ENCODE measurements at places on chromosomes 3 and 15. TPM values are rescaled to one million over a fixed set of nuclear protein-coding genes. Genes with fewer than 3 reads are reported as not detected.
A peak's percentile ranks its signal among the peaks of the same experiment; 100 is the strongest.

Gene AHSG
- total RNA-seq, result 0.27 TPM

Gene PLCL2
- total RNA-seq, result 54.8 TPM

DNA sequence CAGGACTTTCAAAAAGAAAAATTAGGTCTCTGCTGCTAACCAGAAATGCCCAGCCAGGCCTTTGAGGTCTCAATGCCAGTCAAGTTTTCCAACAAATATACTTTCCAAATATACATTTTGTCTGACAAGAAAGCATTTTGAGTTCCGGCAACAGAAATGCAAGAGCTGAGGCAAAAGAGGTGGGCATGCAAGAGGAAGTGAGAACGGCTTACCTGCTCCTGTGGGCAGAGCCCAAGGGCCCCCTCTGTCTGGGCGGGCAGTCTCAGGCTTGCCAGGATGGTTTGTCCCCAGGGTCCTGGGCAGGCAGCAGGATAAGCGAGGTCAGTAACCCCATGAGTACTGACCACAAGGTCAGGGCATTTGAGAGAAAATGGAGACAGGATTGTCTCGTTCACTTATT, 136.1 kb upstream of the TOPAZ1 start:
- no peak for DNase-seq

- DNase-seq, result no peak
Observed at GRCh38 chr15:57436961-57437360, 60.7 kb downstream of the CGNL1 start.

DNA sequence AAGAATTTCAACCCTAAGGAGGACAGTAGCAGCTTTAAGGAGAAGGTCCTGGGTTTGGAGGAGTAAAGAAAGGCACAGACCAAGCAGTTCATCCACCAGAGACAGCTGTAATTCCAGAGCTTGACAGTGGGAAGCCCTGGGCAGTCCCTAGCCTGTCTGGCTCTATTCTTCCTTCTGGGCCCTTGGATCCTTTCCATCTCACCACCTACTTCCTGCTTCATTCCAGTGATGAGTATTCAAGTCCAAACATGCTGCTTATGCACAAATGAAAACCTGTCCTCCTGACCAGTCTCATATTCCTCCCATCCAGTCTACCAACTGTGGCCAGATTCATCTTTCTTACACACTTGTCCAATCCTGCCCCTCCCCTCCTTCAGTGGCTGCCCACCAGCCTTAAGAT, 171.4 kb downstream of the CNTN3 start:
- no peak for DNase-seq

DNA sequence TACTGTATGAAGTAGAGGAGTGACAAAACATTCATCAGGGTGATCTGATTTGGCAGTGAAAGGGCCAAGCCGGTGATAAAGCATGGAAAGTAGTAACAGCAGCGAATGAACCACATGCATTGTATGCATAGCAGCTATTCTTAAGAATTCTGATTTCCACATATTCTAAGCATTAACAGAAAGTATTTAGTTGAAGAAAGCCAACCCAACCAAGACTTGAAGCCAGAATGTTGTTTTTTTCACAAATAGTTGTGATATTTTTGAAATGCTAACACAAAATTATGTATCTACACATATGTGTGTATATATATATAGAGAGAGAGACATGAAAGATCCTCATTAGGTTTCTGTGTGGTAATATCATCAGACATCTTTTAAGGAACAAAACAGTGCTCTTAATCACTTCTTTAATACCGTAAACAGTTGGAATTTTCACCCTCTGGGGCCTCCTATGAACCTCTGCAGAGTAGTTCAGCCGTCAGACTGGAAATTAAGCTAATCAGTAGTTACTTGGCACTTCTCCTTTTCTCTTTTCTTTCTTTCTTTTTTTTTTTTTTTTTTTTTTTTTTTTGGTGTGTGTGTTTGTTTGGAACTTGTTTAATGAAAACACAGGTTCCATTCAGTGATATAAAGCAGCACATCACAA, 139.6 kb downstream of the CMSS1 start:
- DNase-seq, result no peak

Gene PLSCR1
- 18.5 TPM for total RNA-seq

- DNase-seq, result no peak
Observed at GRCh38 chr3:75303741-75304140, 360.4 kb upstream of the FRG2C start.

- no peak for DNase-seq
Observed at GRCh38 chr3:46130631-46131310, 77.3 kb downstream of the CCR1 start.

DNA sequence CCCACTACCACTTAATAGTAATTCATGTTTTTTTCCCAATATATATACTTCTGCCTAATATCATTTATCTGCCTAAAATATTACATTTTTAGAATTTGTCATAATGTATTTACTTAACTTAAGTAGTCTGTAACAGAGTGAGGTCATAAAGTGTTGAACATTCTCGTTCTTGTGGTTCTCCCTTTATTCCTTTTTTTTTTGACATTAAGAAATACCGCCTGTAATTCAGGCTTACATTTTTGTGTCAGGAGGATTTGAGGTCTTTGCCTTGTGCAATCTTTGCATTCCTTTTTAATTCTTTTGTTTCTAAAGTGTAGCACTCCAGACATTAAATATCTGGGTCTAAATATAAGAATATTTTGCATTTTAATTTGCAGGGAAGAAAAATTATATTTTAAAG, 315.4 kb downstream of the PTPRG start:
- no peak for DNase-seq

DNA sequence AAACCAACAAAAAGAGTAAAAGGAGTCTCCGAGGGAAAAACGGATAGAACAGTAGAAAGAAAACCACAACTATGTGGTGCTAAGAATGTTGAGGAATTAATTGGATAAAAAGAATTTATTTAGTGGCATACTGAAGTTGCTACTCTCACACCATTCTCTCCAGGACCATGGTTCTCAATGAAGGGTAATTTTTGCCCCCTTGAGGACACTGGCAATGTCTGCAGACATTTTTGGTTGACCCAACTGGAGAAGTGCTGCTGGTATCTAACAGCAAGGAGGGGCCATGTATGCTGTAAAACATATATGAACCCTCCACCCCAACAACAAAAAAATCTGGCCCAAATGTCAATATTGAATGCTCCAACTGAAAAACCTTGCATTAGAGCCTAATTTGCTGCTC, 85.9 kb upstream of the CSPG5 start:
- DNase-seq, result peak; percentile 17

- DNase-seq, result no peak
Observed at GRCh38 chr15:31442699-31443111, 116.1 kb downstream of the KLF13 start.

GRCh38 chr3:37271611-37272010, 97.2 kb upstream of the LRRFIP2 start:
- DNase-seq, result no peak

All from cerebellum (tissue), 4 donors.